ENCODE measurements at places on chromosomes 7 and 10.
A peak's percentile ranks its signal among the peaks of the same experiment; 100 is the strongest.

DNA sequence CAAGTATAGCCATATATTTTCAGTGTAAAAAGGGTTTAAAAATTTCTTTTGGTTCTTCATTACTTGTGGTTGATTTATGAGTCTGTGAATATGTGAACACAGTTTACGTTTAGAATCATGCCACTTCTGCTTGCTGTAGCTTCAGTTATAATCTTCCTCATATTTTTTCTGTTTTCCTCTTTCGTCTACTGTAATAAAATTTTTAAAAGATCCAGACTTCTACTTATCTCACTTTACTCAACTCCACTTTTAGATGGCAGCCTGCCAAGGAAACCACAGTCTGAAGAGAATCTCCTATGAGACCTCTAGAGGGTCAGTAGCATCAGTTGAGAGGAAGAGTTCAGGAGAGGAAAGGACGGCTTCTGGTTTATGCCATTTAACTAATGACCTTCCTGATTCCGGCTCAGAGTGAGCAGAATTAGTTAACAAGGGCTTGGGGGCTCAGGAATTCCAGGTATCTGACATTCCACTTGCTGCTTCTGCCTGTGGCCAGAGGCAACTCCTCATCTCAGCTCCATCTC, 21.4 kb downstream of the CREB5 start:
- DNase-seq, result no peak

- DNase-seq, result no peak
Measured at GRCh38 chr10:120186506-120186905, 270.5 kb upstream of the PLPP4 start.

GRCh38 chr10:11293332-11293731, 275.7 kb downstream of the CELF2 start:
- DNase-seq, result no peak

GRCh38 chr7:1700086-1700485, 30.0 kb downstream of the ELFN1 start:
- no peak for DNase-seq

DNA sequence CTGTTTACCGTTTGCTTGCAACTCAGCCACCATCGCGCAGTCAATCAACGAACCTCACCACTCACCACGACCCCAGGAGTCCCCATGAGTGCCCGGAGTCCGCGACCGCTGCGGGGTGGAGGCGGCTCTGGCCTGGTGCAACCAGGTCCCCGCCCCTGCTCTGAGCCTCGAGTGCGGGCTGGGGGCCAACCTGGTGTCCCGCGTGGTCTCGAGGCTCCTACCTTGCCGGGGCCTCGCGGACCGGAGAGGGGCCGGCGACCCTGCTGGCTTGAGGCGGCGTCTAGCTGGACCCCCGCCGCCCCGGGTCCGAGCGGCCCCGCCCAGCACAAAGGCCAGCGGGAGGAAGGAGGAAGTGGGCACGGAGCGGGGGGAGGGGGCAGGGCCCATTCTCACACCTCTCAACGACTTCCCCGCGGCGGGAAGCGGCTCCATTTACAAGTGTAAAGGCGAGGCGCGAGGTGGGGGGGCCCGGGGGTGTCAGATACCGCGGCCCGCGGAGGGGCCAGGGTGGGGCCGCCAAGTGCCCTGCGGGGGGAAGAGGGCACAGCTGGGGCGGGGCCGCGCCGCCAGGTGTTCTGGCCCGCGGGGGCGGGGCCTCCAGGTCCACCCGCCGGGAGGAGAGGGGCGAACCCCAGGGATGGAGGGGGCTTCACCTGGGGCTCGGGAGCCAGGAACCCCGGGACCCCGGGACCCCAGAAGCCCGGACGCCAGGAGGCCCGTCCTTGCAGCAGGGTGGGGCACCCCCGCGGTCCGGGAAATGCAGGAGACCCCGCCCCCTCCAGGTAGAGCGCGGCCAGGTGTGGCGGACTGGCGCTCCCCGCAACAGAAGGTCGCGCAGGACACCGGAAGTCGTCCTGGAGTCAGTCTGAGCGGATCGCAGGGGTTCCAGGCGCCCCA, 8.6 kb downstream of the CTBP2 start:
- DNase-seq, result no peak

DNA sequence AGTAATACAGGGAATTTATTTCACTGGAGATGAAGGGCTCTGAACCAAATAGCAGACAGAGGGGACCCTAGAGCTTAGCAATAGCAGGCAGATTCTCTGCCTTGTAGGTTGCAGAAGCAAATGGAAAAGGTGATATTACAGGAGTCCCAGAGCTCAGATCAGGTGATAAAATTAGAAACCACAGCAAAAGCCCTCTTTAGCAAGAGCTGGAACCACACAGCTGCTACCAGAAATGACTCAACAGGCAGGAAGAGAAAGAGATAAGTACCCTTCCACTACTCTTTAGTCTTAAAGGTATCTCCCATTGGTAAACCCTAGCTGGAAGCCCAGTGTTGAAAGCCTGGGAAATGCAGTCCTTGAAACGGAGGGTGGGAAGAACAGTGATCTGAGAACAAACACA, 535.6 kb upstream of the GHITM start:
- DNase-seq, result no peak

GRCh38 chr10:32205670-32206069, 141.3 kb downstream of the EPC1 start:
- DNase-seq, result no peak

DNA sequence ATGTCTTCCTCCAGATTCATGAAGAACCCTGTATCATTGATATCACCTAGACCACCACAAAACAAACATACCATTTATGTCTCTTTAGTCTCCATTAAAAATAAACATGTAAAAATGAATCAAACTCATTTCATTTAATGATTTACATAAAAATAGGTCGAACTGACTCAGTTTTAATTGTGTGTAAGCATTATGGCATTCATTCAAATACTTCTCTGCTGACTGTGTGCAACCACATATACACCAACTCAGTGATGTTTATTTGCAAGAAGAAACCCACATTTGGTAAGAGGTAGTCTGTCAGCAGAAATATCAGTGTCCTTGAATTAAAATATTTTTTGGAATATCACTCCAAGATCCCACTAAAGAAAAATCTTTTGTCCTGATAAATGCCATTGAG, 30.5 kb downstream of the ABCB1 start:
- DNase-seq, result no peak

GRCh38 chr10:5871596-5871995, 18.1 kb downstream of the ANKRD16 start:
- DNase-seq, result no peak

DNA sequence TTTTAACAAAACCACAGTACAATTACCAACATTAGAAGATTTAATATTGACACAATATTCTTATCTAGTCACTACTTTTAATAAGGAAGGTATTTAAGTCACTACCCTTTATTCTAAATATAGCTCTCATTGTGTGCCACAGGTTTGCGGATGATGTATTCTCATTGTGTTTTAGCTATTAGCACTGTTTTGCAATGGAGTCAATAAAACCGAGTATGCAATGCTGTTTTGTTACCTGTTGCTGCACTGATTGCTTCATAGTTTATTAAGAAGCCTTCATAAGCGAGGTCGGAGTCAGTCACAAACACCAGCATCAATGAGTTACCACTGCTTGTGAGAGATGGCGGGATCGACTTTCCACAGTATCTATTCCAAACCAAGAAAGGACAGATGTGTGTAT, 64.3 kb downstream of the CUBN start:
- no peak for DNase-seq

- DNase-seq, result peak; percentile 59
Measured at GRCh38 chr10:110364531-110364937, 59.8 kb upstream of the SMNDC1 start.

- no peak for DNase-seq
Measured at GRCh38 chr10:3241274-3241921, 68.8 kb upstream of the PITRM1 start.

- no peak for DNase-seq
Measured at GRCh38 chr10:79910344-79910743, 38.6 kb downstream of the SFTPD start.

DNA sequence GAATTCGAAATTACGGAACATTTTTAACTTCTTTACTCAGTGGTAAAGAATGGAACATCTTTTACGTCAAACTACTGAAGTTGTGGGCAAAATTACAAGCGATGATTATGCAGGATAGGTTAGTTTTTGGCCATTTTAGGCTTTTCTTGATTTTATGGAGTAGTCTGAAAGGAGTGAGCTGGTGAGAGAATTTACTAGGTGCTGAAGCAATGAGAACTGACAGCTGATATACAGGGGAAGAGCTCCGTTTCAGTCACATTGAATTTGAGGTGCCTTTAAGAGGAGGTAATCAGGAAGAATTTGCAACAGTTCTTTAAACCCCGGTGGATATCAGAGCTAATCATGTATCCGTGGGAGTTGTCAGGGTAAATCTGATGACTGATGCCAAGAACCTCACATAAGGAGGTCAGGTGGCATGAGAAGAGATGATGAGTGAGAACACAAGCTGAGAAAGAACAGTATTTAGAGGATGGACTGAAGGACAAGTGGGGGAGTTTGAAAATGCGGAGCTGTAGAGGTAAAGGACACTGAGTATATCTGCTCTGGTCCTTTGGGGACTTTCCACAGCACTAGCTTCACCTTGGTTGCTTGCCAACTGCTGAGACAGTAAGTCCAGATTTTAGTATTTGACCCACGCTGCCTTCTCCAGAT, 104.3 kb downstream of the AHR start:
- no peak for DNase-seq

- no peak for DNase-seq
Measured at GRCh38 chr10:128526791-128527375, 400.7 kb upstream of the MKI67 start.

DNA sequence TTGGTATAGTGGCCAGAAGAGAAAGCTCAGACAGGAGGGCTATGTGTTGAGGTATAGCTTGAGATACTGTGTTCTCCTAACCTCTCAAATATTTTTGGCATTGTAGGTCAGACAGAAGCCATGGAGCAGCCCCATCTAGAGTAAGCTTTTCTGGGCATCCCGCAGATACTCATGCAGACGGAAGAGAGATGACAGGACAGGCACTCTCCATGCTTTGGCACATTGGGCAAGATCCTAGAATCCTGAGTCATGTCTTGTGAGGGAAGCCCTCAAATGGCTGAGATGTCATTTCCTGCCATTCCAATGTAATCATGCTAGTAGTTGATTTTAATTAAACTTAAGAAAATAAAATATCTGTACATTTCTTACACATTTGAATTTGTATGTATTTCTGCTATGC, 16.8 kb upstream of the KIF20B start:
- DNase-seq, result no peak

GRCh38 chr10:21336476-21337170, 188.9 kb downstream of the SKIDA1 start:
- peak; percentile 18 for DNase-seq

- DNase-seq, result no peak
Measured at GRCh38 chr7:97096661-97097060, 20.8 kb upstream of the SDHAF3 start.

- no peak for DNase-seq
Measured at GRCh38 chr7:26480156-26480555, 188.5 kb downstream of the SNX10 start.

GRCh38 chr7:133971625-133972024, 155.5 kb upstream of the LRGUK start:
- DNase-seq, result no peak

- DNase-seq, result no peak
Measured at GRCh38 chr7:46247664-46248063, 326.6 kb upstream of the IGFBP3 start.

DNA sequence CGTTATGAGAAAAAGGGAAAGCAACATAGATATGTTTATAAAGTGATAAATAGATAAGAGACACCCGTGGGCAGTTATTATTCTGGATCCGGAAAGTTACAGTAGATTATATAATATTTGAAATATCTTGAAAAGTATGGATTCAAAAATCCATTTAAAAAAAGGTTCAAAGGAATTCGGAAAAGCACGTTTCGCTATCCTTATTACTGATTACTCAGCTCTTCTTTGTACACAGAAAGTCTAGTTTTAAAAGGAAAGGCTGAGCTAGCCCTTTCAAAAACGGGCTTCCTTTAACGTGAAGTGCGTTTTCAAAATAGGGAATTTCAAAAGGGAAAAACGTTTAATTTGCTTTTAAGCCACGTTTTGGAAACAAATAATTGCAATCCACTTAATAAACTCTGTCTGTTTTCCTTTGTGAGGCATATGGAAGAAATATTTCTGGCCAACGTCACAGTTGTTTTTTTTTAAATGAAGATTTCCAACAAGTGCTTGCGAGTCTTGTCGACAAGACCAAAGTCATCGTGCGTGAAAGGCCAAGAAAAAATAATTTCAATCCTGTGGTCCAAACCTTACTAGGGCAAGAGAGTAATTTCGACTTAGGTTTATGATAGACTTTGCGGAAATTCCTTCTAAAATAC, 2.2 kb upstream of the SKIDA1 start:
- DNase-seq, result no peak

DNA sequence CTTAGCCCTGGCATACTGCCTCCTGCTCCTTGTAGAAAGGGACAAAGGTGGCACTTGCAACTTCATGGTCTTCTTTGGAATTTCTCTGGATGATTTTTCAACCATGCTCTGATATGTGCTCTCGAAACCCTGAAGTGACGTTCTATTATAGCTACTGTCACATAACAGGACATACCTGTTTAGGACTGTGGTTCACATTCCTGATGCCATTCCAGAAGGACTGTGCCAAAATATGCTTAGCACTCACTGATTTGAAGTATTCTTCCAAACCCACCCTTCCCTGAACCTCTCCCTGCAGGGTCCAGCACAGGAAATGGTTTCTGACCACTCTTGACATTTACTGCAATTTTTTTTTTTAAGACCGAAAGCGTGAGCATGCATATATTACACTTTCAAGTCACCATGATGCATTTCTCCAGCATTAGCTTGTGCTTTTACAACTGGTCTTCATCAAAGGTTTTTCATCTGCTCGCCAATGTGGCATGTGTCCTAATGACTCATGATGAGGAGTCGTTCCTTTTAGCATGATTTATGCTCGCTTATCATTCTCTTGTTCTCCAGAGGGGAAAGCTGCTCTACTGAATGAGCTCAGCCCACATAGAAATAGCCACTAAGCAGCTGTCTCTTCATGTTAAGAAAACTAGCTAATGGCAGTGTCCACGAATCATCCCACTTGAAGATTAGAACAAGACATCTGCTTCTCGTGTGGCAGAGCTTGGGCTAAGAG, 135.2 kb downstream of the ADAM12 start:
- no peak for DNase-seq

GRCh38 chr10:103663236-103663635, 169.7 kb downstream of the NEURL1 start:
- no peak for DNase-seq

DNA sequence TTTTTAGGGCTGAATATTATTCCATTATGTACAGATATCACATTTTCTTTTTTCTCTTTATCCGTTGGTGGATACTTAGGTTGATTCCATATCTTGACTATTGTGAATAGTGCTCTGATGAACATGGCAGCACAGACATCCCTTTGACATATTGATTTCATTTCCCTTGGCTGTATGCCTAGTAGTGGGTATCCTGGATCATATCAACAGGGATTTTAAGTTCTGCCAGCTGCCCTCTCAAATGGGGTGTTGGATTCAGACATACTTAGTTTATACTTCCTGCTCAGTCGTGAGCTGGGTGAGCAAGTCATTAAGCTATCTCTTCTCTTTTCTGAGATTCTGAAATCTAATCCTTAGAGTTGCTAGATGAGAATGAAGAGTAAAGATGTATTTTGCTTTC, 139.6 kb upstream of the SORCS3 start:
- no peak for DNase-seq

GRCh38 chr10:63720072-63720537, 198.9 kb downstream of the REEP3 start:
- DNase-seq, result peak; percentile 53

- no peak for DNase-seq
Measured at GRCh38 chr10:85612833-85613232, 753.8 kb downstream of the GRID1 start.

- DNase-seq, result peak; percentile 26
Measured at GRCh38 chr7:24965831-24966708, 13.9 kb downstream of the OSBPL3 start.
